ENCODE measurements at places on chromosomes 11 and 22. TPM values are rescaled to one million over a fixed set of nuclear protein-coding genes. Genes with fewer than 3 reads are reported as not detected.

Gene FUT4
- 5.4 TPM for total RNA-seq

Gene BTBD18
- total RNA-seq: not detected

Gene LAYN
- total RNA-seq: 12.3 TPM

Gene OR10A2
- total RNA-seq: not detected

Gene SLC25A18
- total RNA-seq: not detected

Gene ARHGAP8
- 4.4 TPM for total RNA-seq

Gene MS4A3
- total RNA-seq: not detected

Gene ASRGL1
- total RNA-seq: 8.8 TPM

Gene VEGFB
- 67.3 TPM for total RNA-seq
